ENCODE measurements at places on chromosomes 5 and 9. TPM values are rescaled to one million over a fixed set of nuclear protein-coding genes. Genes with fewer than 3 reads are reported as not detected.

The PLEKHG4B gene
- 8.2 TPM for total RNA-seq

The ACSL6 gene
- total RNA-seq: 1.4 TPM

The IPPK gene
- 12.1 TPM for total RNA-seq

The KCNV2 gene
- not detected for total RNA-seq

The C5orf58 gene
- total RNA-seq: not detected

The VDAC1 gene
- 131 TPM for total RNA-seq

The AGXT2 gene
- not detected for total RNA-seq

The NOP16 gene
- total RNA-seq: 4.7 TPM

The OMD gene
- total RNA-seq: 13.9 TPM

DNA sequence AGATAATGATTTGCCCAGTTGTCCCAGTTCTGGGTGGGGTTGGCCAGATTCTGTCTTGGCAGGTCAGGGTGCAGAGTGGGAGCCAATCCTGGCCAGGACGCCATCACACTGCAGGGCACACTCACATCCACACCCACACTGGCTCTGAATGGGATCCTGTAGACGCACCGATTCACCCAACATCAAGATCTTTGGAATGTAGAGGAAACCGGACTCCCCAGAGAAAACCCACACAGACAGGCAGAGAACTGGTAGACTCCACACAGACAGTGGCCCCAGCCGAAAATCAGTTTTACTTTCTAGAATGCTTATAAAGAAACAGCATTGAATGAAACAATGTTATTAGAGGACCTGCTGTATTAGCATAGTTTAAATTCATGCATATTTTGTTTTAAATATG, 343.1 kb upstream of the DAB2 start:
- no peak for DNase-seq

DNA sequence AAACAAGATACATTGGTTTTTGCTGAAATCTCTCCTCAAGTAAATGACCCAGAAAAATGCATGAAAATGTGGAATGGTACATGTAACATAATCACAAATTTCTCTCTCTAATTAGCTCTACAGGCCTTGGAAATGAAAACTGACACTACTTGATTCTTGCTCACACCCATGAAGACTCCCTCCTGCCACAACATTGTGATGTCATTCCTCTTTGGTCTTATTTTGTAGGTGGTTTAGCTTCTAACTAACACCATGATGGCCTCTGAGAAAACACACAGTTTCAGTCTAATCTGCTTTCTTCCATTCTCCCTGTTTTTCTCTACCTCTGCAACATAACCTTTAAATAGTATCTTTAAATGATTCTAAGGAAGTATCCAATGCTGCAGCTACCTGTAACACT, 78.6 kb upstream of the FAM174A start:
- DNase-seq: no peak

DNA sequence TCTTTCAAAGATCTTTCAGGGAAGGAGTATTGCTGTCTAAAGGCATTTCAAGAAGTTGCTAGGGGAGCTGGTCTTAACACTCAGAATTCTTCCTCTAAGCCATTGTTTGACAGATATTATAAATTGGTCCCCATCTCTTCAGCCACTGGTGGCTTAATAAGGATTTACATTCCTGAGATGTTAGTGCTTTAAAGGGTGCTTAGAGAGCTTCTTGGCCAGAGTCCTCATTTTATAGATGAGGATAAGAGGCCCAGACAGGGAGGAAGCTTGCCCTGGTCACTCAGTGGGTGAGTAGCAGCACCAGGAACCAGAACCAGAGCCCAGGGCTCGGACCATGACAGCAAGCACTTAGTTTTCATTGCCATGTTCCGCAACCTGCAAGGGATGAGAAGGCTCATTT, 53.2 kb downstream of the GALNT10 start:
- DNase-seq: no peak

DNA sequence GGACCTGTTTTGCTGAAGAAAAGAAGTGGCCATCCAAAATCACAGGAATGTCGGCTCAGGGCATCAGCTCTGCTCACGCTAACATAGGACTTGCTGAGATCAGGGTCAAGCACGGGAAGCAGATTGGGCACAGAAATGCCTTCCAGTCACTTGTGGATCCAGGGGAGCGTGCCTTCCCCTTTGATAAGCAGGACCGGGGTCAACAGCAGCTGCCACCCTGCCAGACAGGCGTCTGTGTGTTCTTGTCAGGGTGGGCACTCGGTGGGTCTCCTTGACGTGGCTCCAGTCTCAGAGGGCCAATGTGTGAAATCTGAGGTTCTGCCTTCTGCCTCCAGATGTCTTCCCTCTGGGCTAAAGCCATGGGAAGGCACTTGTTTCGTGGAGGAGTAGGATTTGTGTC, 313.7 kb upstream of the IRX4 start:
- no peak for DNase-seq

- DNase-seq: no peak
Measured at GRCh38 chr9:12708562-12709298, 15.5 kb downstream of the TYRP1 start.

DNA sequence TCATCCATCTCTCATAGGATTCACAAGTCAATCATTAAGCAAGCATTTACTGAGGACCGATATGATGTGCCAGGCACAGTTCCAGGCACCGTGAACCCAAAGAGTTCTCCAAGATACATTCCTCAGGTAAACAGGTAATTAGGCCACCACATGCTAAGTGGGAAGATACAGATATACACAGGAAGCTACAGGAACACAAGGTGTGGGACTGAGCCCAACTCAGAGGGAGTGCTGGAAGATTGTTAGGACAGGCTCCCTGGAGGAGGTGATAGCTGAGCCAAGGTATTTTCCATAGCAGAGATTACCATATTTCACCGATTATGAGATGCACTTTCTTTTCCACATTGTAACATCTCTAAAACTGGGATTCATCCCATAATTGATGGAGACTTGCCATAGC, 31.4 kb upstream of the RAI14 start:
- DNase-seq: no peak

DNA sequence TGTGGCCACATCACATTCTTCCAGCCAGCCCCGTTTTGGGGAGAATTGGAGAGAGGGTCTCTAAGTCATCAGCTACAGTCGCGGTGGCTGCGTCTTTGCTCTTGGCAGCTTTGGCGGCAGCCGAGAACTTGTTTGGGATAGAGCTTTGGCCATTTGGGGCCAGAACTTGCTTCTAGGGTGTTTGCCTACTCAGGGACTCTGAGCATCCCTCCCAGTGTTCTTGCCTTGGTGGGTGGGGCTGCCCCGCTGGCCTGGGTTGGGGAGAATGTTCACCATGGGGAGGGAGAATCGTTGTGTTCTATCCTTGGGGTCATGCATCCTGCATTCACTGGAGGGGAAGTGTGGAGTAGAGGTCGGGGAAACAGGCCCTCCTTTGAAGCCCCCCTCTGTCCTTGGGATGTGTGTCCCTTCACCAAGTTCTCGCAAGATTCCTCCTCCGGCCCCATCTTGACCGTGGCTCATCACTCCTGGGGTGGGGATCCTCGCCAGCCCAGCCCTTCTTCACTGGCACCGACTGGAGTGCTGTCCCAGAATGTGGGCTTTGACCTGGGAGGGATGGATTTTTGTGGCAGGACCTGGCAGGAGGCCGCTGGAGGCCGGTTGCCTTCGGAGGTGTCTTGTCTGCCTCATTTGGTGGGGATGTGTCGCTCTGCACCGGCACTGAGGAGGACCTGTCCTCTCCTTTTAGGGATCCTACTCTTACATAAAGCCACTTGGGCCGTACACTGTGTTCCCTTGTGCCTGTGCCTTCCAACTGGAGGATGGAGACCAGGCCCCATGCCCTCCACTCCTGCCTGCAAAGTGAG, 3.5 kb downstream of the PHF2 start:
- DNase-seq: no peak

DNA sequence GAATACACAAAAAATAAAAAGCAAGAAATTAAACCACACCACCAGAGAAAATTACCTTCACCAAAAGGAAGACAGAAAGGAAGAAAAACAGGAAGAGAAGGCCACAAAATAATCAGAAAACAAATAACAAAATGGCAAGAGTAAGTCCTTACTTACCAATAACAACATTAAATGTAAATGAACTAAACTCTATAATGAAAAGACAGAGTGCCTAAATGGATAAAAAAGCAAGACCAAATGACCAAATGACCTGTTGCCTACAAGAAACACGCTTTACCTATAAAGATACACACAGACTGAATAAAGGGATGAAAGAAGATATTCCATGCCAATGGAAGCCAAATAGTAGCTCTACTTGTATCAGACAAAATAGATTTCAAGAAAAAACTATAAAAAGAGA, 87.2 kb downstream of the TSSK1B start:
- DNase-seq: no peak

GRCh38 chr5:177403792-177404640, 3.6 kb upstream of the PFN3 start:
- DNase-seq: peak; percentile 83

DNA sequence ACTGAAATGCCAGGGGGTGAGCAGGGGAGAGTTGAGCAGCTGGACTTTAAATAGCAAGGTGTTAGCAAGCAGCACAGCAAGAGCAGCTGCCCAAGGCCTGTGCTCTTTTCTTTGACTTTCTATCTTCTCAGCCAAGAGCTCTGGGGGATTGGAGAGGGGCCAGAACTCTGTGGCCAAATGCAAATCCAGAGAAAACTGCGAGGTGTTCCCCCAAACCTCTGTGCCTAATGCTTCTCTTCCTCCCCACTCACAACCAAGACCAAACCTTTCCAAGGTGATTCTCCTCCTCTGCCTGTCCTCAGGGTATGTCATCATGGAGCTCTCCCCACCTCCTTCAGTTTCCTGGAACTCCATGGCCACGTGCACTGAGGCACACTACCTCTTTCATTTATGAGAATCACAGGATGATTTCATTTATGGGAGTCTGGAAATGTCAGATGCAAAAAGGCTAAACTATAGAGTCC, 118.7 kb upstream of the WWC1 start:
- no peak for DNase-seq

DNA sequence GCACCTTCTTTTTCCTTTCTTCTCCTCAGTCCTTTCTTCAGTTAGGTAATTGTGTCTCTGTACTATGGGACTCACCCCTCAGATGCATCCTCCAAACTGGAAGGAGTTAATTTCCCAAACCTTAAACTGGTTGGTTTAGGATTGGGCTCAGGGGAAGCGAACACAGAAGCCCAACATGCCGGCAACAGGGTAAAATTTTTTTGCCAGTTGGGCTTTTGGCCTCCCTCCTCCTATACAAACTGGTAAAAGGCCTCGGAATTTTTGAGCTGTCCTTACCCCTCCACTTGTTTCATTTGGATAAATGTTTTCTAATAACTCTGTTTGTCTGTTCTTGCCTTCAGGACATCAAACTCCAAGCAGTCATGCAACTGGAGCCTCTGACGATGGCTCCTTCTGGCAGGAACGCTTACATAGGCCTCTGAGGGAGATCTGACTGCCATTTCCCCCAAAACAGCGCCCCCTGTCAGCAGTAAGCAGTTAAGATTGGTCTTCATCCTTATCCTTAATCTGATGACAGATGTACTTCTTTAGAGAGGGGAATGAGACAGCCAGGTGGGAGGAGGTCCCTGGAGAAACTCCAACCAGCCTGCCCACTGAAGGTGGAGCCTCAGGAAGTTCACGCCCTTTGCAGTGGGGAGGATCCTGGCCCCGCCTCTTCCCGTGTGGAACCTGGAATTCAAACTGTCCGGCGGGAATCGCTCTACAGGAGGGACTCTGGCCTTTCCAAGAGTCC, 57.8 kb upstream of the SPINK5 start:
- no peak for DNase-seq

- no peak for DNase-seq
Measured at GRCh38 chr5:102283102-102283797, 12.8 kb downstream of the SLCO4C1 start.
